Activated naive CD4-positive, alpha-beta T cell treated with anti-CD3 and anti-CD28 coated beads for 36 hours (primary cell): ENCODE measurements at places on chromosomes 3 and 15. TPM values are rescaled to one million over a fixed set of nuclear protein-coding genes. Genes with fewer than 3 reads are reported as not detected.

GRCh38 chr15:101113114-101114005 lies 138.5 kb downstream of the CHSY1 start:
- DNase-seq, result no peak

DNA sequence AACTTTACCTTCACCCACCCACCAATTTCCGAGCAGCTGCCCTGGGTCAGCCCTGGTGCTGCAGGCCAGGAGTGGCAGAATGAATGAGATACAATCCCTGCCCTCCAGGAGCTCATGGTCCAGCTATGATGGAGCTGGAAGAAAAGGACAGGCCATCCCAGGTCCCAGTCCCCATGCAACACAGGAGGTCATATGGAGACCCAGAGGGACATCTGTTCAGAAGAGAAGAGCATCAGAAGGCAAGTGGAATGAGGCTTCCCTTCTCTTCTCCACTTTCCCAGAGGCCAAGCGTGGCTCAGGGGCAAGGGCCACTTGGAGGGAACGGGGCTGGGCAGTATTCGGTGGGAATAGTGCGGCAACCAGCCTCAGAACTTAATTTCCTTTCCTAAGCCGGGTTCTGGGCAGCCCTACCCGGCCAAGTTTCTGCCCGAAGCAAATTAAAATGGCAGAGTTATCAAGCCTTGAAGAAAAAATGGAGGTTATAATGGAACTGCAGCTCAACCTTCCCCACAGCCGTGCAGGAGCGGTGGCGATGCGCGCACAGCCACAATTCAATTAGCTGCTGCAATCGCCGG lies 35.9 kb downstream of the TLE3 start:
- DNase-seq, result no peak

GRCh38 chr15:63504979-63505841 lies 817 bp downstream of the USP3 start:
- peak; percentile 53 for DNase-seq

IGSF10 gene
- not detected for total RNA-seq

GRCh38 chr15:52680041-52680391 lies 828 bp upstream of the ATOSA start:
- DNase-seq, result no peak

SYNM gene
- total RNA-seq, result 1.3 TPM

METTL6 gene
- total RNA-seq, result 14.0 TPM

- DNase-seq, result no peak
Measured at GRCh38 chr15:78394026-78394425, 44.0 kb upstream of the IREB2 start.

ZIC1 gene
- total RNA-seq, result not detected

GRCh38 chr3:43496740-43497375 lies 125.0 kb downstream of the ANO10 start:
- DNase-seq, result no peak

HYAL1 gene
- not detected for total RNA-seq

GRCh38 chr15:52464478-52464877 lies 64.2 kb downstream of the MYO5A start:
- DNase-seq, result peak; percentile 20

DNA sequence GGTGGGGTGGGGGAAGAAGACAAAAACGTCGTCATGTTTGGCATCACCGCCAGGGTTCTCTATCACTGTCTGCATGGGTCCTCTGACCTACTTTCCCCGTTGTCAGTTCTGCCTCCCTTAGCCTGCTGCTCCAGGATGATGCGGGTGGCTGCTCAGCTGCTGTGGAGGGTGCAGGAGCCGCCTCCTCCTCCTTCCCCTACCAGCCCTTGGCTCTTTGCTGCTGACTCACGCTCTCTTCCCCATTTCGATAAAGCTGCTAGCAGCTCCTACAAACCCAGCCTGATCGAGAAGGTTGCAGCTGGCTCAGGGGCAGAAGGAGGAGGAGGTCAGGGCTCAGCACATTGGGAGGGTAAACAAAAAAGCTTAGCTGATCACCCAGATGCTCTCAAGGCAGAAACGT lies 49.5 kb upstream of the SEC13 start:
- DNase-seq, result peak; percentile 30

- no peak for DNase-seq
Measured at GRCh38 chr3:16257309-16257708, 7.4 kb downstream of the DPH3 start.

DNA sequence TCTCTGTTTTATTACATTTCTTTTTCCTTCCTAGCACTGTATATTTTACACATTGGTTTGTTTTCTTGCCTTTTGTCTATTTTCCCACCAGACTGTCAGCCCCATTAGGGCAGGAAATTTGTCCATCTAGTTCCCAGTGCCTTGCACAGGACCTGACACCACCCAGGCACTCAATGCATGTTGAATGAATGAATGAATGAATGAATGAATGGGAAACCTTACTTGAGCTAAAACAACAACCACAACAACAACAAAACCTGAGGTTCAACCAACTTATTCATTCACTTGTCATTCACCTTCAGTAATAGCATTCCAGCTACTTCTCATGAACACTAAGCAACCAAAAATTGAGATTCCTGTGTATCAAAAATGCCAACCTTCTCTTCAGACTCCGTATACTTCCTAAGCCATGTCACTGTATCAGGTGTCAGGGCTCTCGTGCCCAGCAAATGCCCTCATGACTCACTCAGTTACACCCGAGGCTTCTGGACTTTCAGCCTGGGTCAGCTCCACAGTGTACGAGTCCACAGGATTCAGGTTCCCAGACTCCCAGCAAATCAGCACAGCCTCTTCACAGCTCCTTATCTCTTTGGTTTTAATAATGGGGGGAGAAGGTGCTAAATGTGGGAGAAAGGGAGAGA lies 37.3 kb downstream of the FSD2 start:
- DNase-seq, result no peak

DNA sequence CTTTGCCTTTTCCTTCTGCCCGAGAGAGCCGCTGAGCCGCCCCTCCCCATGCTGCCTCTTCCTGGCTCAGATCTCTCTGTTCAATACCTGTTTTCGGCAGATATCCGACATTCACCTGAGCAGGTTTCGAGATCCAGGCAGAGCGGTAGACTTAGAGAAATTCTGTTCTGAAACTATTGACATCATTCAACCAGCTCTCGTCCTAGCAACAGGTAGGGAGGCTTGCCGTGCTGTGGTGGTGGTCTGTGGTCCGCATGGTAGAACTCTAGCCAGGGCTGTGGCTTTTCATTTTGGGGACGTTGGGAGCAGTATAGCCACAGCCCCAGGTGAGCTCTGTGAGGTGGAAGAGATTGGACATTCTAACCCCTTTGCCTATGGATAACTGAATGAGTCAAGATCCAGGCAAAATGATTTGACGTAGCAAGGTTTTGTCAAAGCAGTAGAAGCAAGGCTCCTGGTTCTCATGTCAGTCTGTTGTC lies 810 bp downstream of the TMEM62 start:
- no peak for DNase-seq

XYLB gene
- 2.8 TPM for total RNA-seq

CD200 gene
- 53.6 TPM for total RNA-seq

TRH gene
- total RNA-seq, result not detected

FAM81A gene
- 0.79 TPM for total RNA-seq

COPG1 gene
- total RNA-seq, result 125 TPM

DNA sequence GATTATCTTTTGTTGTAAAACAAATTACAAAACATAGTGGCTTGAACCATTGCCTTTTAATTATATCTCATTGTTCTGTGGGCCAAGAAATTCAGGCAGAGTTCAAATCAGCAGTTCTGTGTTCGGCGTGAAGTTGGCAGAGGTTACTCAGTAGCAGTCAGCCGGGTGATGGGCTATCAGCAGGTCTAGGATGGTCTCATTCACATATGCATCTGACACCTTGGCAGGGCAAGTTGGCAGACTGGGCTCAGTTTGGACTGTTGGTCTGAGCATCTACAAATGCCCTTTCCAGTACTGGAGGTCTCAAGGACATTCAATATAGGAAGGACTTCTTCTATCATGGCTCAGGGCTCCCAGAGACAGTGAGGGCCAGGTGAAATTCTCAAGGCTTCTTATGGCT lies 51.2 kb upstream of the ITGA11 start:
- no peak for DNase-seq

SNTN gene
- total RNA-seq, result not detected

A4GNT gene
- total RNA-seq, result not detected

GRCh38 chr3:171959532-171960089 lies 79.8 kb upstream of the FNDC3B start:
- DNase-seq, result no peak

DNA sequence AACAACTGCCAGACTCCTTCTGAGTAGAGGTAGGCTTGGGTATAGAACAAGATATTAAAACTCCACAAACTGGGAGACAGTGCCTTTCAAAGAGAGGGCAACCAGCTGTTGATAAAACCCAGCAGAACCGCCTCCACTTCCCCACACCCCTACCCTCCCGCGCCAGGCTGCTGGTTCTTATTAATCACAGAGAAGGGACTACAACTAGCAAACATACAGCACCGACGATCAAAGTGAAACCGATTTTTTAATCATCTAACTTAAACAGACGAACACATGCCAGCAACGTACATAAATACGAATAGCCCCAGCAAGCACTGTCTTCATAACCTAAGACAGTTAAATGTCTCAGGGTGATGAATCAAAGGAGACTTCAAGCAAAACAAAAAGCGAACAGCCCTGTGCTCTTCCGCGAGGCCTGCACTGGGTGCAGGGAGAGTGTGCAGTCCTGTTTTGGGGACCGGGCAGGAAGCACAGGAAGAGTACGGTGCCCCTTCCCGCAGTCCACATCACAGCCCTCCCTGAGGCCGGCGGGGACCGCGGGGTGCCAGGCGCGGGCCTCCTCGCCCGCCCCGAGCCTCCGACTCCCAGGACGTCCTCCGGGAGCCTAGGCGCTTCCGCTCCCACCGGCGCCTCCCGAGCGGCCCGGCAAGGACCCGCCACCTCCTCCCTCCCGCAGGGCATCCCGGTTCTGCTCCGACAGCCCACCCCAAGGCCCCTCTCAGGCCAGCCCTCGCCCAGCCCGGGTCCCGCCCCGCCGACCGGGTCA lies 75.1 kb upstream of the VGLL4 start:
- peak; percentile 68 for DNase-seq

- DNase-seq, result no peak
Measured at GRCh38 chr3:133521946-133522345, 51.5 kb upstream of the CDV3 start.

GOLGA6D gene
- total RNA-seq, result not detected

DNA sequence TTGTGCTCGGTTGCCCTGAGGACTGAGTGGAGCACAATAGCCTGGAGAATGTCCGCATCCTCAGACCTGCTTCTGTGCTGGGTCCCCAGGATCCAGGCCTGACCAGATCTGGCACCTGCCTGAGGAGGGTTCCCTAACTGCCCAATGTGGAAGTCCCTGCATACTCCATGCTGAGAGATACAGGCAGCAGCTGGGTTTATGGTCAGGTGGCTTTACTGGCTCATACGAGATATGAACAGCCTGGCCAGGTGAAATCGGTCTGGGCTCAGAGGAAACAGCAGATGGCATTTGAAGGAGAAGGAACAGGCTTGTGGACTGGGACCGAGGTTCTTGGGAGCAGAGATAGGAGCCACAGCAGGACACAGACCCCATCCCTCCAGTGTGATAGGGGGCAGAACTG lies 18.2 kb upstream of the KIF23 start:
- DNase-seq, result no peak

COL7A1 gene
- total RNA-seq, result 0.84 TPM

- no peak for DNase-seq
Measured at GRCh38 chr3:155147588-155147987, 67.5 kb downstream of the MME start.

CACNA2D3 gene
- total RNA-seq, result not detected

- no peak for DNase-seq
Measured at GRCh38 chr3:31188112-31188511, 293.7 kb upstream of the GADL1 start.

DNA sequence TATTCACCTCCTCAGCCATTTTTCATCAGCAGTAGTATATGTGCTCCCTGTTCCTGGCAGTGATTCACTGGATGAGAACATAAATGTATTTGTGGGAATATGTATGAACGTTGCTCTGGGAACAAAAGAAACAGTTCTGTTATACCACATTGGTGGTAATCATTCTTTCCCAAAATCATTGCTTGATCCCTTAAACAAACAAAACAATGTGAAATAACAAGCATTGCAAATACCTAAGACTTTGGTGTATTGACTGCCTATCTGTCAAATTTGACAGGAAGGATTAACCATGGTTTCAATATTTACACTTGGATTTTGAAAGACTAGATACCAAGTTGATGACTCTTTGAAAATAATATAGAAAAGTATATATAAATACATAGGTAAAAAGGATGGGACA lies 284.1 kb downstream of the FHIT start:
- no peak for DNase-seq

GRM7 gene
- total RNA-seq, result not detected

SPESP1 gene
- total RNA-seq, result 0.47 TPM

DNA sequence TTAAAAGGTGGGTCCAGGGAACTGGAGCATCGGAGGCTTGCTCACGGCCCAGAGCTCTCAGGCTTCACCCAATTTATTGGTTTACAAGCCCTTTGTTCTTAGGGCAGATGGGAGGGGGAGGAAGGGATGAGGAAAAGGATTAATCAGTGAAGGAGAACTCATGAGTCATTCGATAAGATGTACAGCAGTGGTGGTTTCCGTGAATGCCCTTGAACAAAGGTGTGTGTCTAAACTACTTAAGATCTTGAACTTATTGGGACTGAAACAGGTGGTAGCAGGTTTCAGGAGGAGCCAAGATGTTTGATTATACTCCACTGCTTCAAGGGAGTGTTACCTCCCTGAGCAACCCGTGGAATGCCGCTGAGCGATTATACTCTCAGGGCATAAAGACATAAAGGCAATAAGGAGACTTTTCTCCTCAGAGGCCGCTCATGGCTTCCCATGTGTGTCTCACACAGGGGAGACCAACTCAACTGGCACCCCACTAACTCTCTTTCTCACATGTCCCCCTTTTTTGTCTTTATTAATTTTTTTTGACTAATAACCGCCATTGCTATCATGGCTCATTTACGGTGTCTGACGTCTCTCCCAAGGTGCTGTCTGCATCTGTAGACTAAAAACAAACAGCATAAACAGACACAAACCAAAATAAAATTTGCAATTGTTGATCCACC lies 17.3 kb upstream of the SLC28A2 start:
- no peak for DNase-seq

BSN gene
- 0.12 TPM for total RNA-seq
